SK-N-SH (cell line): ENCODE measurements at places on chromosomes 5 and 9. TPM values are rescaled to one million over a fixed set of nuclear protein-coding genes. Genes with fewer than 3 reads are reported as not detected.

Gene TSSK1B
- 0.05 TPM in 2 replicates for polyA plus RNA-seq

GRCh38 chr5:77644371-77645157 is 6.1 kb upstream of the OTP start:
- peak; percentile 44 for DNase-seq

DNA sequence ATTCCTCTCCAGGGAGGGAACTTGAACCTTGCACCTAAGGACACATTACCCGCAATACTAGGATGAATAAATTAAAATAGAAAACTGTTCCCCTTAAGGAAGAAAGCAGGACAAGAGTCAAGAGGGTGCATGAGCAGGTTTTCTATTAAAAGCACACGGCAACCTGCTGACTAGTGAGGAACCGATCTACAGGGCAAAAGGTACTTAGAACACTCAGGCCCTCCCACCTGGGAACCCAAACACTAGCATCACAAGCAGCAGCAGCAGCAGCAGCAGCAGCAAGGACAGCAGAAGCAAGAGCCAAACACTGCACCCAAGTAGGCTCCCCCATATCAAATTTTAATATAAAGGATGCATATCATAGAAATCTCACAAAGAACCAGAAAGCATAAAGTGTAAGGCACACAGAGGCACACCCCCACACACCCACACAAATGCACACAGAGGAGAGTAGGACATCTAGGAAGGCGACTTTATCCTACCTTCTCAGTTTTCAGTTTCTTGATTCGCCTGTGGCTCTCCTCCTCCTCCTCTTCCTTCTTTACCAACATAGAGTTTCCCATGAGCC is 2.8 kb downstream of the ZNF608 start:
- no peak for DNase-seq

GRCh38 chr5:5330728-5331452 is 91.6 kb upstream of the ICE1 start:
- DNase-seq, result no peak

Gene MCC
- polyA plus RNA-seq, result 2.6 and 3.6 TPM in 2 replicates

Gene ADRA1B
- polyA plus RNA-seq, result 1.9 and 2.2 TPM in 2 replicates

Gene GARNL3
- polyA plus RNA-seq, result 9.1 and 10.4 TPM in 2 replicates

DNA sequence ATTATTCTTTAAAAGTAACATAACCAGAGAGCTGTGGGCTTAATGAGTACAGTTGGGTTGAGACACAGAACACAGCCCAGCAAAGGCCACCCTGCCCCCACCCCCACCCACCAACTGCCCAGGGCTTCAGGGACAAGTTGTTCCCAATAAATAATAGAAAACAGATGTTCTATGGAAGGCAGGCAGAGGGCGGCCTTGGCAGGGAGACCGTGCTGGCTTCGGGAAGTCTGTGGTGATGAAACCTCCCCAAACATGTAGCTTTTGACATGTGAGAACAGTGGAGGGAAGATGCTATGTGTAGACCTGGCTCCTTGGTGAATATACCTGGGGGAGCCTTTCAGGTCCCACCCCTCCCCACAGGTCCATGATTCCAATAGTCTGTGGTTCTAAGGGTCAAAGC is 10.0 kb downstream of the TRAF1 start:
- DNase-seq, result peak; percentile 78

Gene PRR16
- 26.7 and 35.9 TPM in 2 replicates for polyA plus RNA-seq

Gene PCDHB11
- polyA plus RNA-seq, result 0.41 and 0.61 TPM in 2 replicates

Gene PCDHA11
- not detected in 2 replicates for polyA plus RNA-seq

DNA sequence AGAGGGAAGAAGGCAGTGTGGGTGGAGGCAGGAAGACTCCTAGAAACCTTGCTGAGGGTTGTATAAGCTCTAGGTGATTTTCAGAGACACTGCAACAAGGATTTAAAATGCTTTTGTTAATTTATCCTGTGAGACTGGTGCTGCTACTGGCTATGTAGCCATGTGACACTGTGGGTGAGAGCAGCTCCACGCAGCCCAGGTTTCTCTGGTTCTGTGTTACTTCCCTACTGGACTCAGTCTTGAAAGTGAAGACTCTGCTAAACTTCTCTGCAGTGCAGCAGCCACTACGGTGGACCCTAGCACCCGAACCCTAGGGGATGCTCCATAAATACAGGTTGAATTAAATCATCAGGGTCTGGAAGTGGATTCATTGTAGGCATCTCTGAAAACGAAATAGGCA is 25.8 kb upstream of the EFNA5 start:
- no peak for DNase-seq

DNA sequence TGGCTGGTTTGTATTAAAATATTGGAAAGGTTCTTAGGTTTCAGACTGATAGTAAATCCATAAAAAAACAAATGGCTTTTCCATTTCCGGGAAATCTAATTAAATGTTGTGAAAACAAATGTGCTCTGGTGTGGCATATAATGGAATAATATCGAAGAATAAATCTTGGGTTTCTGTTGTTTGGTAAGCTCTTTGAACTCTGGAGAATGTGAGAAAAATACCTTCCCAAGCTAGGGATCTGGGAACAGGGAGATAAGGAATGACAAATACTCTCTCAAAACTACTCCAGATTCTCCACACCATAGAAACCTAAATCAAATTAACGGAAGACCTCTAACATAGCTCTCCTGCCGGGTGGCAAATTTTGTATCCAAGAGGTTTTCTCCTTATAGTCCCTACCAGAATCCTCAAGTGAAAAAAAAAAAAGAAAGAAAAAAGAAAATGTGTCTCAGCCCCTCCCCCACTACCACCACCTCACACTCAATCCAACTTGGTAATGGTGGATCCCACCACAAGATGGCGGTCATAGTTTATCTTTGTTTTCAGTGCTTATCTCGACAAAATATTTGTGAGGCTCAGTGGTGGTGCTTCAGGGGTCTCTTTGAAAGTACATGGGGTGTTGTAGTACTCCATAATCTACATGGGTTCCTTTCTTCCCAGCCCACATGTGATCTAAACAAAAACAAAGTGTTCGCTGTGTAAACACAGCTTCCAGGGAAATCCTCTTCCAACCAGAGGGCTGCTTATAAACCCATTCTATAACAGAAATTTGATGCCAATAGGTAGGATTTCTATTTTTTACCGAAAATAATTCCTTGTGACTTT is 54.5 kb upstream of the FST start:
- DNase-seq, result peak; percentile 36

- no peak for DNase-seq
Observed at GRCh38 chr9:126144196-126144595, 182.4 kb upstream of the MVB12B start.

Gene P4HA2
- polyA plus RNA-seq, result 67.2 and 73.5 TPM in 2 replicates

DNA sequence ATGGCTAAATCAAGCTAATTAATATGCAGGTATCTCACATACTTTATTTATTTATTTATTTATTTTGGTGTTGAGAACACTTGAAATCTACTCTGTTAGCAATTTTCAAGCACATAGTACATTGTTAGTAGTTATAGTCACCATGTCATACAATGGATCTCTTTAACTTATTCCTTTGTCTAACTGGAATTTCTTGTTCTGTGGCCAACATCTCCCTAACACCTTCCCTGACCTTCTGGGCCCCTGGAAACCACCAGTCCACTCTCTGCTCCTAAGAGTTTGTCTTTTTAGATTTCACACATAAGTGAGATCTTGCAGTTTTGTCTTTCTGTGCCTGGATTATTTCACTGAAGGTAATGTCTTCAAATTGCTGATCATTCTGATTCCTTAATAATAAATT is 229.1 kb downstream of the SEMA5A start:
- DNase-seq, result no peak

DNA sequence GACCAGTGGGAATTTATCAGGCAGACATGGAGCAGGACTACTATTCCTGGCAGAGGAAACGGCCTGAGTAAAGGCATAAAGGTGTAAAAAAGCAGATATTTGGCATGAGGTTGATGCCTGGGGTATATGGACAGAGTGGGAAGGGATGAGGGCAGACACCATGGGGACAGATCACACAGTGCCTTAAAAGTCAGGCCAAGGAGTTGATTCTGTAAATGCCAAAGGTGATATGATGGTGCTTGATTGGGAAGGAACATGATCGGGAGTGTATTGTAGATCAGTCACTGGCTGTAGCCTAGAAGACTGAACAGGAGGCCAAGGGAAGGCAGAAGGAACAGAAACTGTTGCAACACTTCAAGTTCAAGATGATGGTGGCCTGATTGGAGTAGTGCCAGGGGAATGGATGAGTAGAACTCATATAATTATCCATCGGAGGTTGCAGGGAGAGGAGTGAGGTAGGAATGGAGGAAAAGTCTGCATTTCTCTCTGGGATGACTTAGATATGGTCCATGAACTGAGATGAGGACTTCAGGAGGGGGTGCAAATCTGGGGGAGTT is 594.3 kb upstream of the KLF4 start:
- no peak for DNase-seq

Gene ZNF879
- polyA plus RNA-seq, result 0.44 and 0.93 TPM in 2 replicates

Gene TLX3
- polyA plus RNA-seq, result 3.6 and 4.7 TPM in 2 replicates

DNA sequence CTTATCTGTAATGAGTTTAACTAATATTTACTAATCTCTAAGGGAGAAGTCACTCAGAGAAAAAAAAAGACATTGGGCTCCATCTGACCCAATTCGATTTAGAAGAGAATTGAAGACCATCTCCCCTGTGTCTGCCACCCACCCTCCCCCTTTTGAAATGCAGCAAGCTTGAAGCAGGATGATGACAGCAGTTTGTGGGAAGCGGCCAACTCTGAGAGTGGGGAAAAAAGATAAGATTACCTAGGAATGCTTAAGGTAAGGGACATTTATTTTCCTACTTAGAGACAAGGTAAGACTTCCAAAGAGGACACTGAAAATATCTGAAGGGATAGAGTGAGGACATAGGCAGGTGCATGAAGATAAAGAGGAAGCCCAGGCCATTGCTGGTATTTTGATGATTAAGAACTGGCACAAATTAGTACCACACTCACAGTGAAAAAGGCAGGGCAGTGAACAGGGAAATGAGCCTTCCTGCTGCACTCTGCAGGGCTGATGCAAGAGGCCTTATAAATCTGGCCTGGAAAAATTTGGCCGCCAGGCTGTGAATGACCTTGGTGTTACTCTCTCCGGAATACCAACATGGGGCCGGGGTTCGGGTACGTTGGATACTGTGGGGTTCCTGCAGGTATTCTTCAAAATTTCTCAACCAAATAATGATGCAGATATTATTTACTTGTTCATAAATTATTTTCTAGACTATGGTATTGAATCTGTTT is 42.3 kb downstream of the HTR1A start:
- DNase-seq, result no peak

- no peak for DNase-seq
Observed at GRCh38 chr9:112051812-112052211, 123.3 kb downstream of the SUSD1 start.

DNA sequence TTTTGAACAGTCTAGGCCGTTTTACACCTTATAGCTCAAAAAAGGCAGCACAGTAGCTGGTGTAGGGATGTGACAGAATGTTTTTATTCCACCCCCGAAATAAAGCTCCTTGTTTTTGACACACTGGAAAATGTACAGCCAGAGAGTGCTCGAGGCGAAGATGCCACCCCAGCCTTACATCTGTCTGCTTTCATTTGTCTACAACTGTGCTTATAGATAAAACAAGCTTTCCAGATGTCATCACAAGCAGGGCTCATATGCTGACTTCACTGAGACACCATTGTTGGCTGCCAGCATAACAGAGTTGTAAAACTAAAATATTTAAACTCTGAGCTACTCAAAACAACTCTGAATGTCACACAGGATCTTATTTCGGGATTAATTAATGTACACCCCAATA is 386.3 kb downstream of the BNC2 start:
- DNase-seq, result peak; percentile 75

DNA sequence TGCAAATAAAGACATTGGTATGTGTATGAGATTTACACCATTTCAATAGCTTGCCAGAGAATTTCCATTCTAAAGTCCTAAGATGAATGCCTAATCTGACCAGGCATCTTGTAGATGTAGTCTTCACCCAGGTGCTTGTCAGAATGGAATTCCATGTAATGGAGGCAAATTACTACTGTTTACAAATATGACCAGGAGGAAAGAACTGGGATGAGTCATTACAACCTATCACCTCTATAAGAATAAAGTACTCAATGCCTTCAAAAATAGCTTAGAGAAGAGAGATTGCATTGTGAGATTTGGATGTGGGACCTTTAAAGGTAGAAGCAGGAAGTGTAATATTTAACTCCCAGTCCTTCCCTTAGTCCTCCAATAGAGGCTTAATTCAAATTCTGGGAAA is 507.0 kb upstream of the PTGER4 start:
- DNase-seq, result no peak

Gene IL7R
- polyA plus RNA-seq, result 3.0 and 4.5 TPM in 2 replicates

Gene PLEKHG4B
- 0.18 and 0.21 TPM in 2 replicates for polyA plus RNA-seq

DNA sequence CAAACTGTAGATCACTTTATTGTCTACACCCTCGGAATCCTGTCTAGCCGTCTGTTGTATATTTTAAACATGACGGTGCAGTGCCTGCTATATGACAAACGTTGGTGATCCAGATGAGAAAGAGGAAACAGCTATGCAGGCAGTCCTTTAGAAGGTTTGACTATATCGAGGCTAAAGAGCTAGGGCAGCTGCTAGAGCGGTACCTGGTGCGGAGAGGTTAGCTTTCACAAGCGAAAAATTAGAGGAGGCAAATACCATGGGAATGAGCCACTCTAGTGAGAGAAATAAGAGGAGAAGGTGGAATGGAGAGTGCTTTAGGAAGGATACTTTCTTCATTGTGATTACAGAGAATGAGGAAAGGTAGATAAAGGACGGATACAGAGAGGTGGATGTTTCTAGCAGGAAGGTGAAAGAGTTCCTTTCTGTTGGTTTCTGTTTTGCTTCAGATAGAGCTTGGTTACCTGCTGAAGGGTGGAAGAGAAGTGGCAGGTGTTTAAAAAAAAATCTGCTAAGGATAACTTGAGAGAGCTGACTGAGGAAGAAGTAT is 959 bp upstream of the FBXL17 start:
- peak; percentile 9 for DNase-seq

GRCh38 chr5:72518001-72518683 is 10.9 kb upstream of the ZNF366 start:
- no peak for DNase-seq

GRCh38 chr5:31895199-31895820 is 256.4 kb downstream of the PDZD2 start:
- DNase-seq, result no peak

GRCh38 chr5:148418511-148418910 is 34.8 kb downstream of the FBXO38 start:
- no peak for DNase-seq

GRCh38 chr5:141785135-141785534 is 93.1 kb downstream of the PCDH1 start:
- no peak for DNase-seq

Gene PCDHB6
- polyA plus RNA-seq, result 3.9 and 5.0 TPM in 2 replicates

Gene TAF11L5
- polyA plus RNA-seq, result not detected in 2 replicates

- no peak for DNase-seq
Observed at GRCh38 chr9:121930956-121931355, 162.2 kb downstream of the TTLL11 start.

DNA sequence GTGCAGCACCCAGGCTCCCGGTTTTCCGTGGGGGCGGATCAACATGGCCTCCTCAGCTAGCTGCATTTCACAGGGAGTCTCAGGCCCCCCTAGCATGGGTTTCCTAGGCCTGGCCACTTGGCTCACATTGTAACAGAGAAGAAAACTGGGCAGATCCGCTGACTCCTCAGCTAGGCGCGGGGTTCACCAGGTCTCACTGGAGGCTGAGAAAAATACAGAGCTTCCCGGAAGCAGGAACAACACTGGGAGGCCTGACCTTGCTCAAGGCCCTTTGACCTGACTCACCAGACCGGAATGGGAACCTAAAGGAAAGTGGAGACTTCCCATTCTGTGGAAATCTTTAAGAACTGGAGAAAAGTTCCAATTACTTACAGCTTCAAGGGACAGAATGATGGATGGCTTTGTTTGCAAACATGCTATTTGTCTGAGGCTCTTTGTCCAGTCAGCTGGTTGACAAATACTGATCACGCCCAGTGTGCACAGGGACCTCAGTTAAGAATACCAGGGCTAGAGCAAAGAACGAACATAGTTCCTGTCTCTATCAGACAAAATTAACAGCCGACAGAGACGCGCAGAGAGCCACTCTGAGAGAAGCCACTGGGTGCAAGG is 88.7 kb upstream of the LRRTM2 start:
- no peak for DNase-seq

GRCh38 chr9:106930477-106930876 is 67.5 kb downstream of the ZNF462 start:
- no peak for DNase-seq
